ENCODE measurements at places on chromosomes 3 and 15.

DNA sequence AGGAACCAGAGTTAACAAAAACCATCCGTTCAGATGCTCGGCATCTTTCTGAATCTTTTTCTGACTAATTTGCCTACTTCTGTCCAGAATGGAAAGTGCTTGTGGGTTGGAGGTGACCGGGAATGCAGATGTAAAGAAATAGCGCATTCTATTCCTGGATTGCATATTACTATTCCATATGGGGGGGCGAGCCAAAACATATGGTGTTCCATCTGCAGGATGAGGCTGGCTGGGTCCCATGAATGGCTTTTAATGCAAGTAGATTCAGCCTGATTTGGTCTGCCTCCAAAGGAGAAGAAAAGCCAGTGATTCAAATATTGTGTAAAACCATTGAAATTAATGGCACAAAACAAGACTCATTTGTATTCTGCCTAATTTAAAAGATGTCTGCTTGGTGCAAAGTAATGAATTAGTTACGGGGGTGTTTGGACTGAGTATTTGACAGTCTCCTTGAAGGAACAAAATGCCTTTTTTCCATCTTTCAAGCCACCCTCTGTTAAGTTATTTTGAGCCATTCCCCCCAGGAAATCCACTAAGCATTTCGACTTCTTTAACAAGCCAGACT, 99.0 kb downstream of the ST8SIA2 start:
- no peak for DNase-seq

DNA sequence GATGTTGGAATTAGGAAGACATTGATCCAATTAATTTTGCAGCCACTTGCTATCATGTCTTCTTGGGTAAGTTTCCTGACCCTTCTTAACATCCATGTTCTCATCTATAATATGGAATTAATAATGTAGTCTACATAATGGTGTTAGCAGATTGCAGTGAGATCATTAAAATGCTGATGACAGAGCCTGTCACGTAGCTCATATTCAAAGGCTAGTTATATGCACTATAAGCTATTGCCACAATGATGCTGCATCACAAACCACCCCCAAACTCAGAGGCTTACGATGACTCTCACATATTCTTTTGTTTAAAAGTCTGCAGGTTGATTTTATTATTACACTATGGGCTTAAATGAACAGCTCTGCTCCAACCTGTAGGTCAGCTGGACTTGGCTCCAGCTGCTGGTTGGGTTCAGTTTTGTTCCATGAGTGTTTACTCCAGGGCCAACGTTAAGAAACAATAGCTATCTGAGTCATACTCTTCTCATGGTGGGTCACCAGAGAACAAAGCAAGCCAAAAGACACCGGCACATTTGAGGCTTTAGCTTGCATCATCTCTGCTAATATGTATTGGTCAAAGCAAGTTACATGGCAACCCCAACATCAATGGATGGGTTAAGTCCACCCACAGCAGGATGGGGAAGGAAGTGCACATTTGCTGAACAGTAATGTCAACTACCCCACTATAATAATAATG, 250.0 kb upstream of the SLCO3A1 start:
- DNase-seq, result no peak

DNA sequence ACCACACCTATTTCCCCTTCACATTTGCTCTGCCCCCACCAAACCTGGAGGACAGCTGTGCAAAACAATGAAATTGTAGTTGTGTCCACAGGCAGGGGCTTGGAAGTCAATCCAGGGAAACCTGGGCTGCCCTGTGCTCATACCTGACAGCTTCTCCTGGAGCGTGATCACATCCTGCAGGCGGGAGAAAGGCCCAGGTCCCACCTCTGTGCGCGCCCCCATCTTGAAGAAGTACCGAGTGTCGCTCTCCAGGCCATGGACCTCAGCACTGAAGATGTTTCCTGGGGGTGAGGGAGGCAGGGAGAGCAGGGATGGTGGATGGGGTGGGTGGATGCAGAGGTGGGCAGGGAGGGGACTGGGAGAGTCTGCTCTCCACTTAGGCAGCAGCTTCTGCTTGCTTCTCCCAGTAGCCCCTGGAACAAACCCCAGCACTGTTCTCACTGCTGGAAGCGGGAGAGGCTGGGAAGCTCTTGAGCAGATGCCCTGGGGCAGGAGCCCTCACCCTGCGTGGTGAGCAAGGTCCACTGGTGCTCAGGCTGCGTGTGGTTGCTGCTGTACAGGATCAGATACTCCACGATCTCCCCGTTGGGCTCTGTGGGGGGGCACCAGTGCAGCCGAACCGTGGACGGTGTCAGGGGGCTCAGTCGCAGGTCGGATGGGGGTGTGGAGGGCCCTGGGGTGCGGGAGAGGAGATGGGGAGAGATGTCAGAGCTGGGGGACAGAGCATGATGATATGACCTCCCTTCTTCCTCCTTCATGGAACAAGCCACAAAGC, 10.7 kb upstream of the IGDCC3 start:
- no peak for DNase-seq

DNA sequence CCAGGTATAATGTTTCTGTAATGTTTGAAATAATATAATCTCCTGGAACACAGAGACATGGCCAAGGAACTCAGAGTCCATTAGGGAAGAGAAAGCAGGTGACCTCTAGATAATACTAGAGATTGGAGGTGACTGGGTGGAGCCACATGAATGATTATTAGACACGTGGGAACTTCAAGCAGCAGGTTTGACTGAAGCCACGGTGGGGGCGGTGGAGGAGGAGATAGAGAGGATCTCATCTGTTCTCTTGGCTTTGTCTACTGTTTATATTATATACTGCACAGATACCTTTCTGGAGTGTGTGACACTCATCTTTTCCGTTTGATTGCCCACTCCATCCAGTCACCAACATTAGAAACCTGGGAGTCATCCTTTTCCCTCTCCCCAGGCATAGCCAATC, 33.7 kb downstream of the KIF7 start:
- no peak for DNase-seq

DNA sequence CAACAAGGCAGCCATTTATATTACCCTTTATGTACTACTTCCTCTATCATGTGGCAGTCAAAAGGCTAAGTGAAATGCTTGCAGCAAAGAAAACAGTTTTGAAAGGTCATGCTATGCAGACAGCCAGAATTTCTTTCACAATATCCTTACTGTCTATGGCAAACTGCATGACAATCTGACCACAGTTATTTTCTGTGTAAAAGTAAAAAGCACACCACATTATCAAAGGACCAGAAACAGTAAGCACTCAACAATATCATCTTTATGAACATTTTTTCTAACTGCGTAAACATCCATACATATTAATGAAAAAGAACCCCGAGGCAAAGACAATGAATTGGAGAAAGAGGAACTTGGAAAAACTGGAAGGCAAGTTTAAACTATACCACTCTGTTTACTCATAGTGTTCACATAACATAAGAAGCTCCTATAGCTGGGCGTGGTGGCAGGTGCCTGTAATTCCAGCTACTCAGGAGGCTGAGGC, 47.9 kb downstream of the PIK3CB start:
- no peak for DNase-seq

DNA sequence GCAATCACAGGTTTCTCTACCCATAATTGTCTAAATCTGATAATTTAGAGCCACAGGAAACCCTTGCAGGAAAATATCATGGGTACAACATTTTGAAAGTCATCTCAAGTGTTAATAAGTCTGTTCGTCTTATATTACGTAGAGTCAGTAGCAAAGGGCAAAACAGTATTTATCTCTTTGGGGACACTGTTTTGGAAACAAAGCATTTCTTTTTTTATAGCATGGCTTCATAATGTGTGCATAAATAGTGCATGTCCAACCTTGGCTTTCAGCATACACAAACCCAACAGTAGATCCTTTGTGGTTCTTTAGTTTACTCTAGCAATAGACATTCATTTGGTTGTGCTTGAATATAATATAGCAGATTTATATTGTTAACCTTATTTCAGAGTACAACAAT, 24.0 kb downstream of the ST3GAL6 start:
- no peak for DNase-seq

GRCh38 chr3:194109192-194109863, 26.6 kb upstream of the HES1 start:
- DNase-seq, result no peak

DNA sequence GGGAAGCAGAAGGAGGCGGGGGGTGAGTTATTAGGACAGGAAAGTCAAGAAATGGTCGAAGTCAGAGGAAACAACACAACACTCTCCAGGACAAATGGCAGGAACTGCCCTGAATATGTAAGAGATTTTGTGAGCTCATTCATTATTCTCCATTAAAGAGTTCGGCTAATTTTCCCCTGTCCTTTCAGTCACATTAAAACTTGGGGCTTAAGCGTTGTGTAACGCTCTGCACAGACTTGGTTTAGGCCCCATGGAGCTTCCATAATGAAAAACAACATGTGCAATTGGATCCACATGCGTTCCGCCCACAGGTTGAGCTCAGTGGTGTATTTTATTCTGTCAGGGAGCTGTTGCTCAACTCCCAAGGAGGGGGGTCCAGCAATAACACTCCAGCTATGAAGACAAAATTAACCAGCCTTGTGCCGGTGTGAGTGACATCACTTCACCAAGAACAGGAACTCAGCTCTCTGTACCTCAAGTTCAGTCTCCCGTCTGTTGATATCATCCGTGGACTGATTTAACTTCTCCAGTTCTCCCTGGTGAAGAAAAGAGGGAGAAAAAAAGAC, 2.3 kb downstream of the SH3BP5 start:
- no peak for DNase-seq

DNA sequence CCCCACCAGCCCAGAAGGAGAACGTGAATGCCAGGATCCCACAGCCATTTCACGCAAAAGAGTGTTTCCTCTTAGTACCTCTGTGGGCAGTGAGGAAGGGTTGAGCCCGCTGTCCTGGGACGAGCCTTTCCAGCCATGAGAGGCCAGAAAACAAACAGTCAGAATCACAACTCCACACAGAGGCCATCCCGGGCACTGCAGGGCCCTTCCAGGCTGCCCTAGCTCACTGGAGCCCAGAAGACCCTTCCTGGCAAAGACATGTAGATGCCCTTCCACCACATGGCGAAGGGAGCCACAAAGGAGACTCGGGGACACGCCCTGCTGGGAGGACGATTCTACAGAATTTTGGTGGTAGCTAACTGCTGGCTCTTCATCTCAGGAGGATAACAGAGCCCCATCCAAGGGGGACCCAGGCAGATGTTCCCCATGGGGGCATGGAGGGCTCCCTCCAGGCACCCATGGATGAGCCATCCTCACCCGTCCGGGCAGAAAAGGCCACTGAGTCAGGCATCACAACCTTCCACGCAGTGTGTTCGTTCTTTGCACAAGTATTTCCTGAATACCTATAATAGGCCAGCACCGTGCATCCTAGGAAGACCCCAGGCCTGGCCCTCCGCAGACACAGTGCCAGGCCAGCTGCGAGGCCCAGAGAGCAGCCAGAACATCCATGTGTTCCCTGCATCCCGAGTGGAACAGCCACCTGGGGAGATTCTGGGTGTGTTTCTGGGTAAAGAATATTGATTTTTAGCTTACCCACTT, 47.2 kb downstream of the SLC12A8 start:
- no peak for DNase-seq

GRCh38 chr15:64698823-64699222, 76.6 kb downstream of the RBPMS2 start:
- no peak for DNase-seq

DNA sequence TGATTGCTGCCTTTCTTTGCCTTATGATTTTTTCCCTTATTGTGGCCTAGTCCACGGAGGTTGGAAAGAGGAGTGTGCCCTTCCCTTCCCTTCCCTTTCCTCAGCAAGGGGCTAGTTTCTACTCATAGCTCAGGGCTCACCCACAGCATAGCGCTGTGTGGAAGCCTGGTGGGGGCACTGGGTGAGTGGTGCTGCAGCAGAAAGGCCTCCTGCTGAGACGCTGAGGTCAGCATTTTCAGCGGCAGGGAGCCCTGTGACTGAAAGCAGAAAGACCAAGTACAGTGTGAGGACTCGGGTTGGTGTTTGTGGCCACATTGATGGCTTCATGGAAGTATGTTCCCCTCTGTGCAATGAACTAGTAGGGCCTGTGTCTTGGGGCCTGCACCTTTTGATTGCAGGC, 21.9 kb downstream of the CACNA1D start:
- DNase-seq, result no peak

DNA sequence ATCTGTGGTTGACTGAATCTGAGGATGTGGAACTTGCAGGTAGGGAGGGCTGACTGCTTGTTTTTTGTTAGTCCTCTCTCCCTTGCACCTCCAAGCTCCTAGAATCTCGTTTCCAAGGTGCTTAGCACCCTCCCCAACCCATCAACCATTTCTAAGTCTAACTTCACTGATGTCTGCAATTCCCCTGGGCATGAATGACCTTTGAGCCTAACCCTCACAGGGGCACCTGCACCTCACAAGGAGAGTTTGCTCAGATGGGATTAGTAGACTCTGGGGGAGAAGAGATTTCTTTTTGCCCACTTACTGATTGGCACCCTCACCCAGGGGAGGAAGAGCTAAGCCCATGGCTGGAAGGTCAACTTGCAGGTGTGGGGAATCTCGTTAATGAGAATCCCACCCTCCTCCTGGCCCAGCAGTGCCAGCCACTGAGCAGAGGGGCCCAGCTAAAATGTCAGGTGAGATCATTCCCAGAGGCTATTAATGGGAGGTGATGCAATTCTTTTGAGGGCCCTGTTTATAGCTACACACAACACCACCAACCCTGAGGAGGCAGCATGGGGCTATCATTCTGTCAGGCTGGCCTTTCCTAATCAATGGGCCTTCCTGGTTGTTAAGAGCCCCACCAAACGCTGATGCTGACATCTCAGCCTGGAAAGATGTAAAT, 81.6 kb upstream of the HERC1 start:
- no peak for DNase-seq

- DNase-seq, result no peak
Observed at GRCh38 chr3:190121061-190121377, 322 bp upstream of the P3H2 start.

GRCh38 chr3:84727616-84728015, 231.2 kb upstream of the CADM2 start:
- DNase-seq, result no peak

GRCh38 chr3:52446631-52447511, 2.0 kb upstream of the SEMA3G start:
- peak; percentile 57 for DNase-seq

- no peak for DNase-seq
Observed at GRCh38 chr15:55247766-55248427, 41.7 kb downstream of the RAB27A start.

- no peak for DNase-seq
Observed at GRCh38 chr15:78915341-78916087, 29.3 kb downstream of the CTSH start.
